Pancreas (tissue), 10 donors: ENCODE measurements at places on chromosomes 6 and 20. TPM values are rescaled to one million over a fixed set of nuclear protein-coding genes. Genes with fewer than 3 reads are reported as not detected.

DNA sequence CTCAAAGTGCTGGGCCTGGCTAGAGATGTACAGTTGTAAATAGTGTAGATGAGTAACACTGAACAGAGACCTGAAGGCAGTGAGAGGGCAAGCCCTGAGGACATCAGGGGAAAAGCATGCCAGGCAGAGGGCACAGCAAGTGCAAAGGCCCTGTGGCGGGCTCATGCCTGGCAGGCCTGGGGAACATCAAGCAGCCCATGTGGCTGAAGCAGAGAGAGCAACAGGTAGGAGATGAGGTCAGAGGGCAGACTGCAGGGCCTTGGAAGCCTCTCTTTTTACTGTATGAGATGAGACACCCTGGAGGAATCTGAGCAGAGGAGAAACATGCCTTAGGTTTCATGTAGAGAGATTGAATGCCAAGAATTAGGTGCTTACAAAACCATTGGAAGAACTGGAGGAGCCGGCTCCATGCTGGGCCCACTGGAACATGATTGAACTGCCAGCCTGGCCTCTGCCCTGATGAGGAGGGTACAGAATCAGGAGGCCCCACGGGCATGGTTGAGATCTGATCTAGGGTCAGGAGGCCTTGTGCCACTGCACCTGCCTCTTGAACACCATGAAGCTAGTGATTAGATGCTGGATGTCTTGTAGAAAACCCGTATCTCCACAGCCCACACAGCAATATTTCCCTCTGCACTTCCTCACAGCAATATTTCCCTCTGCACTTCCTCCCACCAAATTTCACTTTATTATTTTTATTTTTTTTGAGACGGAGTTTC, 5.9 kb upstream of the HMGA1 start:
- DNase-seq: no peak

Gene ADGRF5
- 2.2 TPM for total RNA-seq

- no peak for DNase-seq
These were observed 191.1 kb downstream of the SAMD5 start for GRCh38 chr6:147699637-147700036.

- no peak for DNase-seq
These were observed 81.9 kb downstream of the LRFN2 start for GRCh38 chr6:40505191-40505810.

Gene CHRNA4
- total RNA-seq: not detected

Gene DPPA5
- total RNA-seq: not detected

DNA sequence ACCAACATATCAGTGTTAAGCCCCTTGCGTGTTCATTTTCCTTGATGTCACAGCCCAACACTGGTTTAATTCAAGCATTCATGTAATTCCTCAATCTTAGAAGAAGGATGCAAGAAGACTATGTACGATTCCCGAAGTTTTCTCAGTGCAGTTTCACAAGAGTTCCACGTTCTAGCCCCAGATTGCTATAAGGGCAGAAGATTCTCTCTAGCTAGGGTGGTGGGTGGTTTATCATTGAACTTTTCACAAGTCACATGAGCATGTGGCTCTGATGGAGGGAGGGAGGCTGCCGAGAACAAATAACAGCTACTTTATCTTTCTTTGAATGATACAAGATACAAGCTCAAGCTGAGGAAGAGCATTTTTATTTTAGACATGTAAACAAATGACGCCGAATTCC, 71.9 kb upstream of the NHSL1 start:
- DNase-seq: no peak

GRCh38 chr6:152858141-152858540, 107.5 kb downstream of the VIP start:
- no peak for DNase-seq

GRCh38 chr20:64039293-64040160, 3.5 kb downstream of the C20orf204 start:
- no peak for DNase-seq
